Suppressor macrophage treated with lipopolysaccharide for 1 hour (primary cell): ENCODE measurements at places on chromosomes 7 and 10.

- DNase-seq: peak; percentile 75
Observed at GRCh38 chr10:71569775-71570588, 149.6 kb downstream of the C10orf105 start.

- no peak for DNase-seq
Observed at GRCh38 chr7:25565002-25565401, 336.7 kb upstream of the NPVF start.

GRCh38 chr7:92827464-92828120, 8.8 kb downstream of the CDK6 start:
- no peak for DNase-seq

GRCh38 chr10:34638406-34639054, 176.6 kb downstream of the PARD3 start:
- peak; percentile 75 for DNase-seq

DNA sequence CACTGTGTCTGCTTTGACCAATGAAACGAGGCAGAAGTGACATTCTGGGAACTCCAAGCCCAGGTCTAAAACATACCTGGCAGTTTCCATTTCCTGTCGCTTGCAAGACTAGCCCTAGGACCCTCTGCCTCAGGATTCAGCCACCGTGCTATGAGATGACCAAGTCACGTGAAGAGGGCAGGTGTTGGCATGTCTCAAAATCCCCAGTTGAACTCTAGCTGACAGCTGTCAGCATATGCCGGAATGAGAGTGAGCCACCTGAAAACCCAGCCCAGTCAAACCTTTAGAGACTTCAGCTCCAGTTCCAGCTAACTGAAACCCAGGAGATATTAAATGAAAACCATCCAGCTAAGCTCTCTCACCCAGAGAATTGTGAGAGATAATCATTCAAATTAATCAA, 89.9 kb upstream of the PPP1R3A start:
- DNase-seq: no peak

DNA sequence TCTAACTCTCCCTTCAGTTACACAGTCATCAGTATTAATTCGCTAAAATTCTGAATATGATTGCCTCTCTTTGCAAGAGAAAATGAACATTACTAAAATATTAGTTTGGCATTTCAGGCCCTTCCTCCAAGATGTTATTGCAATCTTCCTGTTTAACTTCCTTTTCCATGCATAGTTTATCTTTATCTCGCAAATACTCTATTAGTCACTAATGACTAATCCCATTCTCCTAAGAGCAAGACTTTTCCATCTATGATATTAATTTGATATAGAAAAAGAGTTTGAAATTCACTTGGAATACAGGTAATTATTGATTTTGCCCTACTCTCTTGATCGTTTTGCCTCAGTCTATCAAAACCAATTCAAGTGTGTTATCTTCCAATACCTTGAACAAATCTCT, 41.8 kb upstream of the SEMA3A start:
- DNase-seq: peak; percentile 71

DNA sequence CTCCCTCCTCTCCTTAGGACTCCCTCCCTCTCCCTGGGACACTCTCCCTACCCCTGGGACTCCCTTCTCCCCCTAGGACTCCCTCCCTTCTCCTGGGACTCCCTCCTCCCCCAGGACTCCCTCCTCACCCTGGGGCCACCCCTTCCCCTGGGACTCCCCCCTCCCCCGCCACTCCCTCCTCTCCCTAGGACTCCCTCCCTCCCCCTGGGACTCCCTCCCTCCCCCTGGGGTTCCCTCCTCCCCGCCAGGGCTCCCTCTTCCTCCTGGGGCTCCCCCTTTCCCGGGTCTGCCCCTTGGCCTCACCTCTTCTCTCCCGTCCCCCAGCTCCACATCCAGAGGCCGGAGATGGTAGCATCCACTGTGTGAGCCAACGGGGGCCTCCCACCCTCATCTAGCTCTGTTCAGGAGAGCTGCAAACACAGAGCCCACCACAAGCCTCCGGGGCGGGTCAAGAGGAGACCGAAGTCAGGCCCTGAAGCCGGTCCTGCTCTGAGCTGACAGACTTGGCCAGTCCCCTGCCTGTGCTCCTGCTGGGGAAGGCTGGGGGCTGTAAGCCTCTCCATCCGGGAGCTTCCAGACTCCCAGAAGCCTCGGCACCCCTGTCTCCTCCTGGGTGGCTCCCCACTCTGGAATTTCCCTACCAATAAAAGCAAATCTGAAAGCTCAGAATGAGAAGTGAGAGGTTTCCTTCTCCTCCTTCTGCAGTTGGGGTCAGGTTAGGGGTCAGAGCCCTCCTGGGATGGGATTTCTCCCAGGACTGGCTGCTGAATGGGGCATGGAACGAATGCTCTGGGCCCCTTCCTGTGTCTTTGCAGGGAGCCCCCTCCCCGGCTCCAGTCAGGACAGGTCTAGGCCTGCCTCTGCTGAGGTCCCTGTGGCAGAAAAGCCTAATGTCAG, 1.4 kb upstream of the MUC17 start:
- peak; percentile 87 for DNase-seq

GRCh38 chr7:13981070-13981469, 8.4 kb downstream of the ETV1 start:
- peak; percentile 21 for DNase-seq

GRCh38 chr7:25967278-25968204, 184.5 kb upstream of the NFE2L3 start:
- DNase-seq: no peak

DNA sequence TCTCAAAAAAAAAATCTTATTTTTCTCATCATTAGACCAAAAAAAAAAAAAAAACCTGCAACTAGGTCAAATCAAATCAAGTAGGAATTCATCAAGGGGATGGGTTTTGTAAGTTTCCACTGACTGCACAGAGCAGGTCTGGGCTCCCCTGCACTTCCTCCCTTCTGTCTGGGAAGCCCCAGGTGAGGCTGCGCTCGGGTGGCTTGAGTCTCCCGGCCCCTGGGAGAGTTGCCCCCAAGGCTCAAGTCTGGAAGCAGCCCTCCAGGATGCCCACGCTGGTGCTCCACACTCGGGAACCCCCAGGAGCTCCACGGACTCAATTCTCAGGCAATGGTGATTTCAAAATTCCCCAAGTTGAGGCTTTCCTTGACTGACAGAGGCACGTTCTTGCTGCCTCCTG, 41.7 kb upstream of the RBM33 start:
- DNase-seq: no peak

DNA sequence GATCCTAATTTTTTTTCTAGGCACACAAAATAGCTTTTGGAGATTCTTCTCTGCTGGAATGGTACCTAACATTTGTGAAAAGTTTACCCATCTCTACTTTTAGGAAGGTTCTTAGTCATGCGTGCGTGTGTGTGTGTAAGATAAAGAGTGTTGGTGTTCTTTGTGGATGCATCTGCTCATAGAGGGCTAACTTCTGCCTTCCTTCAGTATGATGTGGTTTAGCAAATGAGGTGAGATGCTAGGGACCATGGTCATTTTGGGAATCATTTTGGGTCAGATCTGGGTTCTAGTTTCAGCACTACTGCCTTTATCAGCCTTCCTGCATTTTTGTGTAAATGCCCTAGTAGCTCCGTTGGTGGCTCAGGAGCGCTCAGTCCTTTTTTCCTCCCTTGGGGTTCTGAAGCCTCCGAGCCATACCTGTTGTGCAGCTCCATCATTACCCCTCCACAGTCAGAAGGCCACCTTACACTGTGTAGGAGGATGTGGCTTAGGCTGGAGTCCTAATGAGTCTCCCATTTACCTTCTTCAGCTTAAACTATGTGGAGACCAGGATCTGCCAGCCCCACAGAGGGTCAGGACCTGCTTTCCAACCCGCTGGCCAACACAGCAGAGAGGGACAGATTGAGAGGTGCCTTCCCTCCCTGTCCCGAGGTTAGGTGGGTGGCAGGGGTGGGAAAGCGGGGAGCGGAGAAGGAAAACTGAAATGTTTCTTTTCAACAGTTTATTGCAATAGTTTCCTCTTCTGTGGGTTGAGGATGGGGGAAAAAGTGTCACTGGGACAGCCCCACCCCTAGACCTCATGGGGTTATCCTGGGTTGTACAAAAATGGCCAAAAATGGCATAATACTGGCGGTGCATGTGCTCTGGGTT, 31.2 kb downstream of the TSPAN14 start:
- peak; percentile 93 for DNase-seq
